Neural cell (in vitro differentiated cells): ENCODE measurements at places on chromosomes 5 and 9. TPM values are rescaled to one million over a fixed set of nuclear protein-coding genes. Genes with fewer than 3 reads are reported as not detected.

The SLF1 gene
- polyA plus RNA-seq, result 14.8 and 19.7 TPM in 2 replicates

The NME5 gene
- 12.8 and 17.0 TPM in 2 replicates for polyA plus RNA-seq

The EIF4E1B gene
- polyA plus RNA-seq, result 0.82 TPM in 1 of 2 replicates, not detected in the other

The PPP1R26 gene
- 20.1 and 30.1 TPM in 2 replicates for polyA plus RNA-seq

The PCDHA1 gene
- polyA plus RNA-seq, result 0.28 TPM in 1 of 2 replicates, not detected in the other

The ZFP2 gene
- 7.6 and 14.5 TPM in 2 replicates for polyA plus RNA-seq

The PCDHGC5 gene
- 0.51 and 0.54 TPM in 2 replicates for polyA plus RNA-seq

The MAMDC2 gene
- 0.30 and 0.56 TPM in 2 replicates for polyA plus RNA-seq

The NRARP gene
- polyA plus RNA-seq, result 1.4 and 2.3 TPM in 2 replicates

The KCNT1 gene
- 0.67 and 0.74 TPM in 2 replicates for polyA plus RNA-seq

The STKLD1 gene
- 1.1 and 3.4 TPM in 2 replicates for polyA plus RNA-seq

The PCDHB14 gene
- polyA plus RNA-seq, result 12.6 and 18.3 TPM in 2 replicates

The FBXL7 gene
- 0.06 and 0.24 TPM in 2 replicates for polyA plus RNA-seq

The CDC20B gene
- 0.28 TPM in 1 of 2 replicates, not detected in the other for polyA plus RNA-seq

The TYRP1 gene
- polyA plus RNA-seq, result not detected in 2 replicates

The TAF11L5 gene
- polyA plus RNA-seq, result not detected in 2 replicates
